ENCODE measurements at places on chromosomes 3 and 15.

- DNase-seq, result no peak
These were observed 58.3 kb downstream of the HES1 start for GRCh38 chr3:194194051-194194756.

DNA sequence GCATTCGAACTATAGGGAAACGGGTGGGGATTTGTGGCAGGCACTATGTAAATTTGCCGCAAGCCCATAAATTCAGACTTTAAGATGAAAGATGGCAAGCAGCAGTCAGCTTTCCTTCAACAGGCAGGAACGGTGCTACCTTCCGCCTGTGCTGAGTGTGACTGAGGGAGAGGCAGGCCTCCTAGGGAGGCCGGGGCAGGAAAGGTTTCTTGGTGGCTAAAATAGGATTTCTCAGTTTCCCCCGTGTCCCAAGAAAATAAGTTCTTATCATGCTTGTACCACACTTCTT, 12.5 kb downstream of the FLNB start:
- no peak for DNase-seq

GRCh38 chr3:163916596-163917560, 1161.4 kb downstream of the SI start:
- no peak for DNase-seq

DNA sequence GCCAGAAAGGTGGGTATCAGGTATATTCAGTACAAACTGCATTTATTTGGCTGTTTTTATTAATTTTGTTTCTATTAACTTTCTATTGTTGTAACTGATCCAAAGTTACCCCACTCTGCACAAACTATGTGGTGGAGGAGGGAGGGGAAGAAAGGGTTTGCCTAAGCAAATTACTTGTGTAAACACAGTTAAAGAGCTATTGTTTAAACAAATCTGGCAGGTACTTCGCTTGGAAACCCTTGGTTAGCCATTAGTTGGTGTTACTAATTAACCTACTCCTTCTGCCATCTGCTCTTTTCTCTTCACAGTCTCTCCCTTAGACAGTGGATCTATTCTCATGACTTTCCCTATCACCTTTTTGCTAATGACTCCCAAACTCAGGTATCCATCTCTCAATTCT, 328.4 kb upstream of the NECTIN3 start:
- DNase-seq, result no peak

- no peak for DNase-seq
These were observed 55.0 kb downstream of the GLB1 start for GRCh38 chr3:33041909-33042308.

DNA sequence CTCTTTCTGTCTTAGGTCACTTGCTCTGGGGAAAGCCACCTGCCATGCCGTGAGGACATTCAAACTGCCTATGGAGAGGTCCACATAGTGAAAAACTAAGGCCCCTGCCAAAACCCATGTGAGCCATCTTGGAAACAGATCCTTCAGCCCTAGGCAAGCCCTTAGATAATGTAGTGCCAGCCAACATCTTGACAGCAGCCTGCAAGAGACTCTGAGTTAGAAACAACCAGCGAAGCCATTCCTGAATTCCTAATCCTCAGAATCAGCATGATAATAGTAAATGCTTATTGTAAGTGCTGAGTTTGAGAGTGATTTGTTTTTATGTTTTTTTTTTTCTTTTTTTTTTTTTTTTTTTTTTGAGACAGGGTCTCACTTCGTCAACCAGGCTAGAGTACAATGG, 40.6 kb downstream of the LEO1 start:
- DNase-seq, result no peak

Measured in effector memory CD8-positive, alpha-beta T cell (primary cell).